Body of pancreas (tissue), 4 donors: ENCODE measurements at places on chromosomes 2 and 18.

- DNase-seq: peak; percentile 92
Measured at GRCh38 chr2:136572335-136572734, 193.0 kb upstream of the THSD7B start.

DNA sequence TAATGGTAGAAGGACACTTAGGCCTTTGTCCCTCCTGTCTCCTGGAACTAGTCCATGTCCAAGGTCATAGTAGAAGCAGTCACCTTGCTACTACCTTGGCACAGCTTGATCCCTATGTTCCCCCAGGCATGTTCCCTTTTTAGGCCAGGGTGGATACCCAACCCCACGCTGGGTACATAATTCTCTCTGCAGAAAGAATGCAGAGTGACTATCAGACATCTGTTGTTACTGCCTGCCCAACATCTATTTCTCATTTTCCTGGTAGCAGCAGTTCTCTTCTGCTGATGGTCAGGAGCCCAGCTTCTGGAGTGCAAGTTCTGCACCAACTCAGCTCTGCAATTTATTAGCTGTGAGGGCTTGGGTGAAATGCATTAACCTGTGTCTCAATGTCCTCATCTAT lies 4.4 kb upstream of the METTL21A start:
- DNase-seq: no peak

DNA sequence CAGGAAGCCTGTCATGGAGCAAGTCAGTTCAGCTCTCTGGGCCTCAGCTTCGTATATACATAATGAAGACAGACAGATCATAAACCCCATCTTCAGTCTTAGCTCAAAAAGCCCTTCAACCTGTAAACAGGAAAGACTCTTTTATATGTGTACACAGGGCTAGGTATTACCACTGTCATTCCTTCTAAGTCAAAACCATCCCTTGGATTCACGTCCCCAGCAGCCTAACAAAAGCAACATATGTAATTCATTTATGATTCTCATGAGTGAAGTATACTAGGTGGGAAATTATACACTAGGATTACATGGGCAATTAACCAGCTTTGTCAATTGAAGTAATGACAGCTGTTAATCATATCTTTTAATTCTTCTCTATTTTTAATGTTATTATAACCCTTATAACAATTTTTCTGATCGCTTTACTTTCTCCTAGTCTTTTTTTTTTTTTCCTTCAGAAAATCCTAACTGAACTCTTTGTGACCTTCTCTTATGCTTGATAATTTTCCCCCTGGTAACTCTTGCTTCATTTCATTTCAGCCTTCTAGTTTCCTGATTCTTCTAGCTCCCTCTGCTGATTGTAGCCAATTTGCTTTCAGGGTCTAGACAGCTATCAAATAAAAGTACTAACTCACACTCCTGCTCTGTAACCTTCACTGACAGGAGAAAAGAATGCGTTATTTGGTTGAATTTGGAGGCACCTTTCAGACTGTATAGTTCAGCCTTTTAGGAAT lies 99.7 kb downstream of the RBM43 start:
- no peak for DNase-seq

GRCh38 chr2:65436169-65436823 lies 3.9 kb upstream of the SPRED2 start:
- DNase-seq: peak; percentile 90

DNA sequence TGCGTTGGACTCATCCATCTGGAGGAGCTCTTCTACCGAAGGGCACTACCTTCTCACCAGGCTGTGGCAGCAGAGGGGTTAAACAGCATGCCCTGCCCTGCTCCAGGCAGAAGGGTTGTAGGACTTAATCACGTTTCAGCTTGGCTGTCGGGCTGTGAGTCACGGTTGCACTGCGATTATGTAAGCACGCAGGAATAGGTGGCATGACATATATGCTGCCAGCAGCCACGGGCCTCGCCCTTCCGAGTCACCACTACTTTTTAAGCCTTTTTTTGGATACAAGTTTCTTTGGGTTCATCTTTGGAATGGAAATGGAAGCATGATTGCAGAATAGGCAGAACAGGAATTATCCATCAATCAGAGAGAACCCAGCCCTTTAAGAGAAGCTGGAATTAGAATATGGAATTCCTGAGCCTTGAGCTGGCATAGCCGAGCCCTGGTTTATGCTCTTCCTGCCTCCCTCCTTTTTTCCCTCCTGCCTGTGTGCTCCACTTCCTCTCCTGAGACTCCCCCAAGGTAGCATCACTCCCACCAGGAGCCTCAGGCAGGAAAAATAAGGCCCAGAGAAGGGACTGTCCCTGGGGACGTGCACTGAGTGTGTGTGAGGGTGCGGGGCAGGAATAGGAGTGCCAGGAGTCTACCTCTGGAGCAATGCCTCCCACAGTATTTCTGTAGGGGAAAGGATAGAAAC lies 86.8 kb downstream of the SEMA4F start:
- DNase-seq: peak; percentile 26

DNA sequence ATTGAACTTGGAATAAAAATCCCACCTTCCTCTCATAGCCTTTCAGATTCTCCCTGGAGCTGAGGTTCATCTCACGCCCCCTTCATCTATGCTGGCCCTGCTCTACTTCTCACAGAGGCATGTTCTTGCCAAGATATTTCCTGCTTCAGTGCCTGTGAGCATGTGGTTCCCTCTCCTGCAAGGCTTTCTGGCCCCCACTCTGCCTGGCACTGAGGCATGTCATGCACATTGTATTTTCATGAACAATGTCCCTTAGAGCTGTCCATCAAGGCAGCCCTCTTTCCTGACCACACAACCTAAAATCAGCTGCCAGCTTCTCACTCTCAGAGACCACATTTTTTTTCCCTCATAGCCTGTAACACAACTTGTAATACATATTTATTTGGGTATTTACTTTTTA lies 18.0 kb upstream of the HK2 start:
- DNase-seq: no peak

- DNase-seq: no peak
Measured at GRCh38 chr18:53056064-53056463, 716.1 kb downstream of the DCC start.

- DNase-seq: no peak
Measured at GRCh38 chr18:54169431-54170403, 54.8 kb downstream of the MBD2 start.

DNA sequence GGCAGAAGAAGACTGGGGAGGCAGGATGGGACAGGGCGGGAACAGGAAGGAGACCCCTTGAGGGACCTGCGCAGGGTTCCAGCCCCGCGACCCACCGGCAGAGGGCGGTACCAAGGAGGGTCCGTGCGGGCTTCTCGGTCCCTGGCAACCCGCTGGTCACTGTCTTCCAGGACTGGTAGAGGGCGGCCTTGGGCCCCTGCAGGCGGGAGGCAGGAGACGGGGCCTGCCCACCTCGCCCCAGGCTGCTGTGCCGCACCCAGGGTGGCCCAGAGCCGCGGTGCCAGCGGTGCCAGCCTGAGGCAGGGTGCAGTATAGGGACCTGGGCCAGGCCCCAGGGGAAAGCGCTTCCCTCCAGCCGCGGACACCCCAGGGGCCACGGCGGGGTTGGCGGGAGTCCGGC lies 34.5 kb downstream of the NEURL3 start:
- peak; percentile 73 for DNase-seq

DNA sequence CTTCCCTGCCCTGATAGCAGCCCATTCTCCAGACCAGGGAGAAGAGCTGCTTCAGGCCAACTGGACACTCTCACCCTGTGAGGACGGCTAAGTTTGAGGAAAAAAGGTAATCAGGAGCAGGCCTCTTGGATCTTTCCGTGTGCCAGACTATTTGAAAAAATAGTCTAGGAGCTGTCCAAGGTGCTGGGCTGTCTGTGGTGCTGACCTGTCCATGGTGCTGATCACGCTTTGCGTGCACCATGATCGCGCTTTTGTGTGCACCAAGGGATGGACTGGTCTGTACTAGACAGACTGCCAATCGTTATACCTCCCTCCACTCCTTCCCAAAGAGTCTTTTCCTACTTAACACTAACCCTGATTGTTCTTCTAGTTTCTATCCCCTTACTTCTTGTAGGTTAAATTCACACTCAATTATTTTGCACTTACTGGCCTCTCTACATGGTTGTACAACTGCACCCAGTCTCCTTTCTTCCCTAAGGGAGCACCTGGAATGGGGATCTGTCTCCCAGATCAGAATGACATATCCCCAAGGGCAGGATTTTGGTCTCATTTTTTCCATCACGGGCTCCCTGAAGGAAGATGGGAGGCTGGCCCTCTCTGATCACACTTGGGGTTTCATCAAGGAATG lies 295.4 kb downstream of the CELF4 start:
- DNase-seq: peak; percentile 60

DNA sequence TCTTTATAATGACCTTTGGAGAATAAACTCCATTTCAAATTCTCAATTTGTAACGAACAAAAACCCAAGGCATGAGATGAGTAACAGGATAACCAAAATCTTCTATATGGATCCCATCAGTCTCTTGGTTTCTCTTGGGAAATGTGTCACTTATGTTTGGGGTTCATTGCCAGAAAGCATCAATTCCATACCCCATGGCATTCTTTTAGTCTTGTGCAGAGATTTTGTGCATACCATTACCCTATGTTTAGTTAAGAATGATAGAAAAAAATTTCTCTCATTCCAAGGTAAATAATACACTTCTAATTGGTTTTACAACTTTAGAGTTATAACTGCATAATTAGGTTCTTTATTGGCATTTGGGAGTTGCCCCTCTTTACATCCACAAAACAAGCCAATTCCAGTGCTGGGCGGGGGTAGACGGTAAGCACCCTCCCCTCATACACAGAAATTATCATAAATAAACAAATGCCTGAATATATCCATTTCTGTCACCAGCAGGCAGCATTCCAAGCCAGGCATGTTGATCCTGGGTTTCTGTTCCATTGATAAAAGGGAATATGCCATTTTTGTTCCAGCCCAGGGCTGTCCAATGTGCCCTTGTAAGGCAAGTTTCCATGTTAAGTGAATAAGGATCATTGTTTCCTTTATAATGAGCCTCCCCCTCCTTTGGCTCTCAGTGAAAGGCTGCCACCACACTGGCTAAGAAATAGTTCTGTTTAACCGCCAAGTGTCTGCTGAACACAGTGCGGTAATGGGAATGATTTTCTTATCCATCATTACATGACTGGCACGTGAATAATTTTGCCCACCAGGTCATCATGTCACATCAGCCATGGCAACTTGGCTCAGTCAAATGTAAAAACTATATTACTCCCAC lies 680.1 kb upstream of the ZEB2 start:
- DNase-seq: no peak

GRCh38 chr2:46171996-46172546 lies 125.1 kb upstream of the EPAS1 start:
- no peak for DNase-seq

DNA sequence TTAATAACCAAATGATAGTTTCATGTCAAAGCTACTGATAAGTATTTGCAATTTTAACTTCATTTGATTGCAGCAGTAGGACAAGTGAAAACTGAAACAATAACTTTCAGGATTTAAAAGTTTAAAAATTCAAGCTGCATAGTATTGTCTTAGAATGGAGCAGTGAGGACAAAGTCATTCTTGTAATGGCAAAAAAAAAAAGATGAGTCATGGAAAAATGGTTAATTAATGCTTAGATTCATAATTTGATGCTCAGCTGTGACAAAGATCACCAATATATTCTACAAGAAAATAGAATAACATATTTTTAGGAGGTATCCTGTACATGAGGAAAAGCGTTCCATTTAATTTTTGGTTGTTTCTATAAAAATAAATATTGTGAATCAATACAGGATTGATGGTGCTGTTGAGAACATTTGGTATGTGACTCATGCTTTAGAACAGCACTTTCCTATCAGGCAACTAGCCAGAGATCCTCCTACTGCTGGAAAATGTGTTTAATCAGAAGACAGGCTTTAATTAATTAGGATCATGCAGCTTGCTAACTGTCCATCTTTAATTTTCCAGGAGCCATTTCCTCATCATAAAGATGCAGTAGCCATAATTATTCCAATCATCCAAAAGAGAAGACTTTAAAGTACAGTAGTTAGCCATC lies 239.0 kb upstream of the MMADHC start:
- no peak for DNase-seq

DNA sequence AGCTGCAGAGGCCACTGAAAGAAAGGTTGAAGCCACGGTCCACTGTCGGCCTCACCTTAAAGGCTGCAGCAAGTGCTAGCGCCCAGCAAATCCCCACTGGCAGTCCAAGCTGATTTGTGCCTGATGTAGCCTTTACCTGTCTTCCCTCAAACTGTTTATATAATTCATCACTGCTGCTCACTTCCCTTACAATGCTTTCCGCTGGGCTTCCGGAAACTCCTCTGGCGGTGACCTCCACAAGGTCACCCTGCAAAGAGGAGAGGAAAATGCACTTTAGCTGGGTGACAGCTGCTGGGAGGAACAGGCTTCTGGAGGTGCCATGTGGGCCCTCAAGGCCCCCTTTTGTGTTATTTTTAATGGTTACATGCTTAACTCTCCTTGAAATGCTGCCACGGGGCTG lies 126.2 kb downstream of the CMPK2 start:
- no peak for DNase-seq

- DNase-seq: no peak
Measured at GRCh38 chr2:230908595-230909191, 16.3 kb downstream of the GPR55 start.

DNA sequence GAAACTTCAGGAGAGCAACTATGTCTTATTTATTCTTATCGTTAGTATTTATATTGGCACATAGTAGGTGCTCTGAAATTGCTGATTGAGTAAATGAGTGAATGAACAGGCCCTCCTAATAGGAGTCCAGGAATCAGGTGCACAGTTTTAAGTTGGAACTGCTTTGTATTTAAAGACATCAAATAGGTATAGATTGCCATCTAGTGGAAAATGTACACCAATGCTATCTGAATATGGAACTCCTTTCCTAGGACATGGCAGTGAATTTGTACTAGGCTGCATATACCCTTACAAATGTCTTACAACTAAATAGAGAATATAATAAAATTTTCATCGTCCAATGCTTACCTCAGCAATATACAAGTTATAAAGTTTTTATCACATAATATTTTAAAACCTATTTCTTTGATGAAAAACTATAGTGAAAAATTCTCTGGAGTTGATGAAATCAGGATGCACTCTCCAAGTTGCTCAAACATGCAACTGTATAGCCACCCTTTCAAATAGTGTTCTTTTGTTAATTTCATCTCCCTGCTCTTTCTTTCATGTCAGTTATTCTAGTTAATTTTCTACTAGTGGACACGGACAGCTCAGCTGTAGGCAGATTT lies 318.9 kb upstream of the SYT4 start:
- no peak for DNase-seq
